LoVo (cell line): ENCODE measurements at places on chromosomes 16 and 17.

DNA sequence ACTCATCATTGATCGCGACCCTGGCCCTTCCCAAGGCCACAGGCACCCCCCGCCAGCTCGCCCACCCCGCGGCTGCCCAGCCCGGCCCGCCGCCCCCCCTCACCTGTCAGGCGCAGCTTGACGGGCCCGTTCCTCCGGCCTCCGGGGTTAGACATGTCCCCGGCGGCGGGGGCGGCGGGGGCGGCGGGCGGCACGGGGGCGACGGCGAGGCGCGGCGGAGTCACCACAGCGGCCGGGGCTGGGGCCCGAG lies 456 bp downstream of the SMURF2 start:
- DNase-seq = no peak

GRCh38 chr17:60491771-60492170 lies 34.3 kb downstream of the APPBP2 start:
- DNase-seq = no peak

- DNase-seq = no peak
Measured at GRCh38 chr17:42700586-42701289, 18.4 kb downstream of the CNTNAP1 start.

- DNase-seq = peak; percentile 72
Measured at GRCh38 chr17:78040440-78041385, 82.2 kb downstream of the TNRC6C start.

- DNase-seq = peak; percentile 72
Measured at GRCh38 chr16:27174798-27175197, 28.5 kb upstream of the KDM8 start.

- DNase-seq = no peak
Measured at GRCh38 chr16:88702371-88703210, 3.6 kb downstream of the RNF166 start.

- DNase-seq = no peak
Measured at GRCh38 chr16:9845661-9846361, 336.4 kb downstream of the GRIN2A start.

GRCh38 chr17:2388020-2388682 lies 12.7 kb downstream of the MNT start:
- DNase-seq = no peak

- no peak for DNase-seq
Measured at GRCh38 chr17:82931699-82932517, 92.1 kb upstream of the ZNF750 start.

GRCh38 chr16:23734176-23734893 lies 20.5 kb upstream of the CHP2 start:
- no peak for DNase-seq

- no peak for DNase-seq
Measured at GRCh38 chr16:19213885-19214284, 45.8 kb downstream of the SYT17 start.

DNA sequence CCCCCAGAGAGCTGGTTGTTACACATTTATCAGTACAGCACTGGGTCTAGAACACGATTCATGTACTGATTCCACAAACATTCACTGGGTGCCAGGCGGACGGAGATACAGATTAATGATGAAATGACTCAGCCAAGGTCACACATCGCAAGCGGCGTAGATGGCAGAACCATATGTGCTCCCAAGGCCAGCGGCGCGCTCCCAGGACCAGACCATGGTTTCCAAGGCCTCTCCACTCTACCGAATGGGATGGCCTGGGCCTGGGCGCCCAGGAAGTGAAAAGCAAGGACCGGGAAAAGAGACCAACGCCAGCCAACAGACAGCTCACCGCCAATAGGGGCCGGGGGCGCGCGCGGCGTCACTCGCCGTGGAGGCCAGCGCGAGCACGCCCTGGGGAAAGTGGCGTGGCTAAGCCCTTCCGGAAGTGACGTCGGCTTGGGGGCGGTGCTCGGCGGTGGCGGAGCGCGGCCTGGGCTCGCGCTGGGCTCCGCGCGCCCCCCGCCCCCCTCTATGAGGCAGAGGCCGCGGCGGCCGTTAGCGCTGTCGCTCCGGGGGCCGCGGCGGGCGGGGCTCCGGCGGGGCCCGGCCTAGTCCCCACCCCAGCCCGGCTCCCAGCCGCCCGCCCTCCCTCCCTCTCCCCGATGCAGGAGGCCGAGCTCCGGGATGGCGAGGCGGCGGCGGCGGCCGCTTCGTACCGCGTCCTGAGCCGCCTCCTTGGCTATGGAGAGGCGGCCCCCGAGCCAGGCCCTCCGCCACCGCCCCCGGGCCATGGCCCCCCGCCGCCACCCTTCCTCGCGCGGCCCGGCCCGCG lies at the start of gene SOCS7:
TSS of gene SOCS7 (plus strand) at position 433 of the 811 bp plus-strand sequence. CDS start at position 642, 209 bp downstream.
- DNase-seq = peak; percentile 93

DNA sequence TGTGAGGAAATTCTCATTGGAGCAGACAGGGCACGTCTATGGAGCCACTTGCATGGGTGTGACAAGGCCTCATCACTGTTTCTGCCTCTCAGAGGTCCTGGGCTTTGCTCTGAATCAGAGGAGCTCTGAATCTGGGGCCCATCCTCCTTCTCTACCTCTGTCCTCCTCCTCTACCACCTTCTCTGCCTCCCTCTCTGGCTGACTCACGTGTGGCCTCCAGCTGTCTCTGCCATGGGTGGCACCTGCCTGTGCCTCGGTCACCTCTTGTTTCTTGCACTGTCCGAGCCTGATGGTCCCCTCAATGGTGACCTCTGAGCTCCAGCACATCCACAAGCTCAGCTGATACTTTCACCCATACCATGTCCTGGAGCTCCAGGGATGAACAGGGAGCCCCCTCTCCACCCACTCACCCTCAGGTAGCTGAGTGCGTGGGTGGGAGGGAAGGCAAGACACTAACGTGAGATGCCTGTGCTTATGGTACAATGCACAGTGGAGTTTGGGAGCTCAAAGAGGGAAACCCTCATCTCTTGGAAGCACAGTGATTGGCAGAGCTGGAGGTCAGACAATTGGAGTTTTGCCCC lies 116.4 kb upstream of the CRHR1 start:
- DNase-seq = no peak

DNA sequence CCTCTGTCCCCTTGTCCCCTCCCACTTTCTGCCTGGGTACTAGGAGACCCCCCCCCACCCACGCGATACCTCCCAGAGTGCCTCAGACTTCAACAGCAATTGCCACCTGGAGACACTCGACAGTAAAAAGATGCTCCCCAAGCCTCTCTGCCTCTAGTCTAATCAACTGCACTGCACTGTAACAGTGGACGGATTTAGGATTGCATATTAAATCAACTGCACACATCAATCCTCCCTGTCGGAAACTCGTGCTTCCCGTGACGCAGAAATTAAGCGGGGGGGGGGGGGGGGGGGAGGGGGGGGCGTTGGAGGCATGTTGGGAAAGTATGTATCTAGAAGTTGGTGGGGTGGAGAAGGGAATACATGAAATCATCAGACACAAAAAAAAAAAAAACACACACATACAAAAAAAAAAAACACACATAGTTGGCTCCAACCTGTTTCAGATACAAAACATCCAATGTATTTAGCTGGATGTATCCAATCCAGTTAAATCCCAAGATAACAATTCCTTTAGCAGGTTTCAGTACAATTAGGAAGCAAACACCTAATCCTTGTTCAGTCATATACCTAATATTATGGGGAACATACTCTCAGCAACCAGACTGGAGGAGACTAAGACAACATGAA lies 29.7 kb downstream of the FAM222B start:
- no peak for DNase-seq

GRCh38 chr16:87457709-87458423 lies 35.0 kb downstream of the ZCCHC14 start:
- peak; percentile 88 for DNase-seq

GRCh38 chr16:89325861-89326471 lies 108.5 kb downstream of the ZNF778 start:
- DNase-seq = no peak

- DNase-seq = no peak
Measured at GRCh38 chr17:14211801-14212200, 24.9 kb downstream of the CDRT15 start.

- no peak for DNase-seq
Measured at GRCh38 chr17:49471769-49472168, 23.3 kb upstream of the NGFR start.

- no peak for DNase-seq
Measured at GRCh38 chr17:31527606-31528005, 136.1 kb downstream of the RAB11FIP4 start.

GRCh38 chr17:45408611-45409421 lies 23.9 kb downstream of the ARHGAP27 start:
- DNase-seq = no peak

DNA sequence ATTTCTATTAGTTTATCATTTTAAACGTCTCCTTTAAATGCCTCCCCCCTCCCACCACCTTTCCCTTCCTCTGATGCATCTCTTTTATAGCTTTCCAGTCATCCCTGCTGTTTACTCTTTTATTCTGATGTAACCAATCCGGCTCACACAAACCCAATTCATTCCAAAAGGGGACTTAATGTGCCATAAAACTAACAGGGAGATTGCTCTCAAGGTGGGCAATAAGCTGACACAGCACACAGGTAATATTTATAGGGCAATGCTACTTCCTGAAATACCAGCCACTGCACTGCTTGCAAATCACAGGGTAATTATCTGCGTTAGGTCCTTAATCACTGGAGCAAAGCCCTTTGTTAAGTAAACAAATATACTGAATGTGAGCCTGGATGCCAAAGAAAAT lies 23.3 kb upstream of the CA10 start:
- no peak for DNase-seq

- DNase-seq = no peak
Measured at GRCh38 chr17:30035369-30035768, 81.2 kb upstream of the NSRP1 start.
